ENCODE measurements at places on chromosomes 11 and 22. TPM values are rescaled to one million over a fixed set of nuclear protein-coding genes. Genes with fewer than 3 reads are reported as not detected.

GRCh38 chr11:65557280-65558001 is 718 bp downstream of the LTBP3 start:
- DNase-seq: no peak

- peak; percentile 93 for DNase-seq
Observed at GRCh38 chr11:119356349-119357031, 10.0 kb upstream of the MFRP start.

GRCh38 chr11:132464939-132465338 is 1067.4 kb downstream of the OPCML start:
- DNase-seq: no peak

DNA sequence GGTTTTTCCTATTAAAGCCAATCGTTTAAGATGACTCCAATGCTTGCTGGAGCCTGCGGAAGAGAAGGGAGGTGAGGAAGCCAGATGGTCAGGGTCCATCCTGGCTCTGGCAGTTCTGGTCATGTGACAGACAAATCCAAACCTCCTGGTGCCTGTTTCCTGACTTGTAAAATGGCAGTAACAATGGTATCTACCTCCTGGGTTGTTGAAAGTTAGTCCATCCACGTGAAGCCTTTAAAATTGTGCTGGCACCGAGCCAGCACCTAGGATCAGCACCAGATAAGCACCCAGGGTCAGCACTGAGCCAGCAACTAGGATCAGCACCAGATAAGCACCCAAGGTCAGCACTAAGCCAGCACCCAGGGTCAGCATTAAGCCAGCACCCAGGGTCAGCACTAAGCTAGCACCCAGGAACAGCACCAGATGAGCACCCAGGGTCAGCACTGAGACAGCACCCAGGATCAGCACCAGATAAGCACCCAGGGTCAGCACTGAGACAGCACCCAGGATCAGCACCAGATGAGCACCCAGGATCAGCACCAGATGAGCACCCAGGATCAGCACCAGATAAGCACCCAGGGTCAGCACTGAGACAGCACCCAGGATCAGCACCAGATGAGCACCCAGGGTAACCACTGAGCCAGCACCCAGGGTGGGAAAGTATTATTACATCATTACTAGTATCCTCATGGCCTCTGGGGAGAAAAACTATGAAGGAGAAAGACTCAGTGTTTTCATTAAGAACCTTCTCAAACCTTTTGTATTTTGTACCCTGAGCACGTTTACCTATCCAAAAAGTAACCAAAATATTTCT is 17.2 kb downstream of the KIAA0930 start:
- no peak for DNase-seq

DNA sequence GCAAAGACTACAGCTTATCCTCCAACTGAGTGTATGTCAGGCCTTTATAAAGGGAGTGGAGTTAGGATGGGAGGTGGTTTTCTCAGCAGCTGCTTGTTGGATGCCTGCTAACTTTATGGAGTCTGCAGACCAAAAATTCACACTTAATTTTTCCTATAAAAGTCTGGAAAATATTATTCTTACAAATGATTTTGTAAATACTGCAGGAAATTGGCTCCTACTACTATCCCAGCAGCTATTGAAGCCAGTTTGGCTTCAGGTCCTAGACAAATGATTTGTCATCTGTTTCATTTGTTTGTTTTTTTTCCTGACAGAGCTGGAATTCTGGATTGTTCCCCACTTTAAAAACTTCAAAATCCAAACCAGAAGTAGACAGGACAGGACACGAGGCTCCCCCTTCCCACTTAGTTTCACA is 292.5 kb downstream of the TMEM135 start:
- peak; percentile 72 for DNase-seq

- DNase-seq: no peak
Observed at GRCh38 chr11:103344886-103345285, 235.7 kb downstream of the DYNC2H1 start.

Gene HIPK3
- total RNA-seq: 330 TPM

Gene RAPSN
- total RNA-seq: 55.2 TPM

Gene SLC7A4
- 0.41 TPM for total RNA-seq

All from tongue (tissue), 3 donors.